Endothelial cell of coronary artery (primary cell): ENCODE measurements at places on chromosomes 4 and X. TPM values are rescaled to one million over a fixed set of nuclear protein-coding genes. Genes with fewer than 3 reads are reported as not detected.

The SCFD2 gene
- 19.5 and 21.5 TPM in 2 replicates for total RNA-seq

The GJB1 gene
- total RNA-seq: not detected in 2 replicates

The CD99L2 gene
- total RNA-seq: 23.5 and 24.0 TPM in 2 replicates

The ZNF718 gene
- 4.1 and 6.9 TPM in 2 replicates for total RNA-seq

The POF1B gene
- not detected in 2 replicates for total RNA-seq

The FGB gene
- not detected in 2 replicates for total RNA-seq

The YIPF7 gene
- total RNA-seq: not detected in 2 replicates

The MAGEE2 gene
- not detected in 2 replicates for total RNA-seq

The HSD17B13 gene
- total RNA-seq: under 0.01 TPM in 1 of 2 replicates, not detected in the other

The PKD2 gene
- 35.6 and 66.0 TPM in 2 replicates for total RNA-seq

The VCX3A gene
- total RNA-seq: not detected in 2 replicates

The ALAS2 gene
- total RNA-seq: not detected in 2 replicates

The ADAMTS3 gene
- total RNA-seq: 2.3 and 3.5 TPM in 2 replicates

The ABCG2 gene
- total RNA-seq: 1.7 and 14.0 TPM in 2 replicates

The GRPR gene
- 0.09 TPM in 1 of 2 replicates, not detected in the other for total RNA-seq

The NPNT gene
- total RNA-seq: under 0.01 TPM in 1 of 2 replicates, not detected in the other

The PAGE1 gene
- total RNA-seq: not detected in 2 replicates

The GAK gene
- 53.4 and 58.9 TPM in 2 replicates for total RNA-seq

The USP17L30 gene
- total RNA-seq: not detected in 2 replicates

The GLRA3 gene
- not detected in 2 replicates for total RNA-seq

The CXCL10 gene
- 0.09 TPM in 2 replicates for total RNA-seq

The EXOC1L gene
- total RNA-seq: not detected in 2 replicates

The ALB gene
- total RNA-seq: not detected in 2 replicates

The ARMCX5 gene
- 16.4 and 16.6 TPM in 2 replicates for total RNA-seq

The TIGD4 gene
- 0.27 and 0.28 TPM in 2 replicates for total RNA-seq

The RRH gene
- total RNA-seq: 0.09 TPM in 1 of 2 replicates, not detected in the other

The NFXL1 gene
- total RNA-seq: 5.3 and 6.4 TPM in 2 replicates

The TEX13D gene
- total RNA-seq: not detected in 2 replicates

The TASL gene
- total RNA-seq: not detected in 2 replicates

The CTSO gene
- total RNA-seq: 3.6 and 5.7 TPM in 2 replicates

The FRAS1 gene
- 4.1 and 17.2 TPM in 2 replicates for total RNA-seq

The FGF5 gene
- total RNA-seq: 1.7 and 3.5 TPM in 2 replicates

The CFAP299 gene
- total RNA-seq: 0.09 and 0.54 TPM in 2 replicates

The CTAG1A gene
- total RNA-seq: not detected in 2 replicates
